ENCODE measurements at places on chromosomes 6 and 20. TPM values are rescaled to one million over a fixed set of nuclear protein-coding genes. Genes with fewer than 3 reads are reported as not detected.

HDGFL1 gene
- not detected for total RNA-seq

WFDC13 gene
- total RNA-seq = not detected

CALHM6 gene
- total RNA-seq = 0.64 TPM

KAT14 gene
- total RNA-seq = 11.6 TPM

ACSS1 gene
- 0.64 TPM for total RNA-seq

DEF6 gene
- total RNA-seq = 26.0 TPM

PRDM13 gene
- not detected for total RNA-seq

RBPJL gene
- not detected for total RNA-seq

SPATS1 gene
- total RNA-seq = not detected

SNAP91 gene
- total RNA-seq = not detected

LRRN4 gene
- not detected for total RNA-seq

THBS2 gene
- total RNA-seq = 3.6 TPM

EPB41L1 gene
- 2.7 TPM for total RNA-seq

All from bronchial epithelial cell (primary cell).